Aorta (tissue), 5 donors: ENCODE measurements at places on chromosomes 6 and 20.

DNA sequence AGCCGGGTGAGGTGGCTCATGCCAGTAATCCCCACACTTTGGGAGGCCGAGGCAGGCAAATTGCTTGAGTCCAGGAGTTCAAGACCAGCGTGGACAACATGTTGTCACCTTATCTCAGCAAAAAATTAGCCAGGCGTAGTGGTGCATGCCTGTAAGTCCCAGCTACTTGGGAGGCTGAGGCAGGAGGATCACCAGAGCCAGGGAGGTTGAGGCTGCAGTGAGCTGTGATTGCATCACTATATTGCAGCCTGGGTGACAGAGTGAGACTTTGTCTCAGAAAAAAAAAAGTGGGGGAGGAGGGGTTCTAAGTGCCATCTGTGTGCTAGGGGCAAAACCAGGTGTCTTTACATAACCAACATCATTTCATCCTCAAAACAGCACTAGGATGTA is 48.3 kb downstream of the CDK5RAP1 start:
- no peak for DNase-seq

DNA sequence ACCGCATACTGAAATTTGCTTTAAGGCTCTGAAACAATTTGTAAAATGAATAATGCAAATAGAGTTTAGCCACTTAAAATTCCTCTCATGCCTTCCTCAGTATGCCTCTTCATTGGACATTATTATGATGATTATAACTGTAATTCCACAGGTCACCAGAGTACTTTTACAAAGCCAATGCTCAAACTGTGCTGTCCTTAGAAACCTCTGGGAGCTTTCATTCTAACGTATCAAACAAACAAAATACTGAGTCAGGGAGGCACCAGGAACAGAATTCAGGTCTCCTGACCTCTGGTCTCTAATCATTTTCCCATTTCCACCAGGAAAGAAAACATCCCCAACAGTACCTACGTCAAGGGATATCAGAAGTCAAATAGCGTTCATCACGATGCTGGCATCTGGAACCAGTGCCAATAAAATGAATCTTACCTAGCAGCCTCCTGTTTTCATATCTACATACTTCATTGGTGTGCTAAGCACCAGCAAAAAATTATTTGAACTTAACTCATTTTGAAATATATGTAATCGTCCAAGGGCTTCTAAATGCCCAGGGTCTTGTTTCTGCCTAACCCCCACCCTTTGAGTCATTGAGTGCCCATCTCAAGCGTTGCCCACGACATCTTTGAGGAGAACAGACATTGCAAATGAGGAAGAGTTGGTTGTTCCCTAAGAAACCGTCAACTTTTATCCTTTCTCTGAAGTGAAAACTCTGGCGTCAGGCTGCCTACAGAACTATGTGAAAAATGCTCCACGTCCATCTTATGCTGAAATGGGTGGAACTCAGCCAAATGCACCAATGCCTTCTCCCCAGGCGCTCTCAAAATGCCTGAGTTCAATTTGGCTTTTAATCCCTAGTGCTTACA is 37.9 kb downstream of the NEDD9 start:
- no peak for DNase-seq

- no peak for DNase-seq
Observed at GRCh38 chr6:87905101-87905641, 142.5 kb upstream of the SPACA1 start.

DNA sequence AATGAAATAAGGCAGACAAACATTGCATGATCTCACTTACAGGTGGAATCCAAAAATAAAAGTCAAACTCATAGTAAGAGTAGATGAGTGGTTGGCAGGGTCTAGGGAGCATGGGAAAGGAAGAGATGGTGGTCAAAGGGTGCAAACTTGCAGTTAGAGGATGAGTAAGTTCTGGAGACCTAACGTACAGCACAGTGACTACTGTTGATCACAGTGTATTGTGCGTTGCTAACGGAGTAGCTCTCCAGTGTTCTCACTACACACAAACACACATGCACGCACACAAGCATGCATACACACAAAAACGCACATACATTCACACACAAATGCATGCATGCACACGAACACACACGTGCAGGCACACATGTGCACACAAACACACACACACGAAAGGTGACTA is 54.9 kb downstream of the LY86 start:
- no peak for DNase-seq

DNA sequence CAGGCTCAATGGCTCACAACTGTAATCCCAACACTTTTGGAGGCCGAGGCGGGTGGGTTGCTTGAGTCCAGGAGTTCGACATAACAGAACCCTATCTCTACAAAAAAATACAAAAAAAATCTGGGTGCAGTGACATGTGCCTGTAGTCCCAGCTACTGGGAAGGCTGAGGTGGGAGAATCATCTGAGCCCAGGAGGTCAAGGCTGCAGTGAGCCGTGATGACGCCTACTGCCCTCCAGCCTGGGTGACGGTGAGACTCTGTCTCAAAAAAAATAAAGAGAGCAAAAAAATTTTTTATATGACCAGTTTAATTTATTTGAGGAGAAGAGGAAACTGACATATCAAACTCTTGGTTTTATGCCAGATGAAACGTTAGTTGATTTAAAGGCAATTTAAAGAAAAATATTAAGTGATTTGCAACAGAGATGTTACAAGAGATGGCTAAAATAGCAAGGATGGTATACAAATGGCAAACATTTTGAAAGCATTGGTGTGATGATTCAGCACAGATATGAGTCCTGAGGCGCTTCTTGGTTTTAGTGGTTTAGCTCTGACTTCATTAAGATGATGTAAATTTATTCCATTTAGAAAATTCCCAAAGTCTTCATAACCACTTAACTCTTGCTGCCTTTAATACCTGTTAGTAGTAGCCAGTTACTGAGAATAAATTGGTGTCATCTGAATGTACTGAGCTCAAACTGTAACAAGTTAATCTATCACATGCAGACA is 17.7 kb downstream of the GTF2H5 start:
- no peak for DNase-seq

GRCh38 chr6:157185986-157186385 is 137.3 kb downstream of the TMEM242 start:
- no peak for DNase-seq

DNA sequence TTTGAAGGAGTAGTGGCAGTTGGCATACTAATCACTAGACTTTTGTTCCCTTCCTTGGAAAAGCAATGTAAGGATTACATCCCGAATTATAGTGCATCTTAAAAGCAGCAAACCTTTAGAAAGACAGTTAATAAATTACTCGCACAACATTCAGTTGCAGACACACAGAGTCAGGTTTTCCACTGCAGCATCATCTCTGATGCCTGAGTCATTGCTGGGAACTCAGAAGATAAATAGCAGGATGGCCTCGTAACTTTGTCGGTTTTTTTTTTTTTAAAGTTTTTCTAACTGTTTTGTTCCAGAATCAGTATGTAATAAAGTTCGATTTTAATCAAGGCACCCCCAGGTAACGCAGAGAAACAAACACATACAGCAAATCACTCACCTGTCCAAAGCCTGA is 34.3 kb downstream of the GJA10 start:
- DNase-seq: no peak

GRCh38 chr6:29702519-29703103 is 20.6 kb upstream of the HLA-F start:
- DNase-seq: peak; percentile 88

- no peak for DNase-seq
Observed at GRCh38 chr6:168546151-168546550, 105.2 kb downstream of the SMOC2 start.

DNA sequence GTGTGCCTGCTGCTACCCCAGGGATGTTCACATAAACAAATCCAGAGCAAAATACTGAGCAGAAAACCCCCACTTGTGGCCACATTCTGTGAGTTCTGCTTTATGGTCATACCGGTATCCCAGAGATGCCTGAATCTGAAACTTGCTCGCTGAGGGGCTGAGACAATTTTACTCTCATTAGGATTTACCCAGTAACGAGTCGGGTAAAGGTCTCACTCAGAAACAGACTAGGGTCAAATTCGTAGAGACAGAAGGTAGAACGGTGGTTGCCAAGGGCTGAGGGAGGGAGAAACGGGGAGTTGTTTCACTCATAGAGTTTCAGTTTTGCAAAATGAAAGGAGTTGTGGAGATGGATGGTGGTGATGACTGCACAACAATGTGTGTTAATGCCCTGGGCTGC is 45.4 kb upstream of the NKX2-2 start:
- no peak for DNase-seq

- no peak for DNase-seq
Observed at GRCh38 chr6:117783279-117783678, 108.0 kb downstream of the NUS1 start.
